T-helper 1 cell (primary cell): ENCODE measurements at places on chromosomes 2 and 18.
A peak's percentile ranks its signal among the peaks of the same experiment; 100 is the strongest.

- no peak for DNase-seq
Observed at GRCh38 chr18:48803518-48803917, 147.2 kb downstream of the SMAD7 start.

GRCh38 chr2:104290566-104290891, 563.4 kb upstream of the POU3F3 start:
- no peak for DNase-seq

GRCh38 chr2:99279969-99280695, 20.9 kb downstream of the LYG1 start:
- DNase-seq, result no peak

- no peak for DNase-seq
Observed at GRCh38 chr2:156649596-156649995, 213.4 kb downstream of the GPD2 start.

- DNase-seq, result no peak
Observed at GRCh38 chr18:78742218-78742745, 237.3 kb upstream of the SALL3 start.

DNA sequence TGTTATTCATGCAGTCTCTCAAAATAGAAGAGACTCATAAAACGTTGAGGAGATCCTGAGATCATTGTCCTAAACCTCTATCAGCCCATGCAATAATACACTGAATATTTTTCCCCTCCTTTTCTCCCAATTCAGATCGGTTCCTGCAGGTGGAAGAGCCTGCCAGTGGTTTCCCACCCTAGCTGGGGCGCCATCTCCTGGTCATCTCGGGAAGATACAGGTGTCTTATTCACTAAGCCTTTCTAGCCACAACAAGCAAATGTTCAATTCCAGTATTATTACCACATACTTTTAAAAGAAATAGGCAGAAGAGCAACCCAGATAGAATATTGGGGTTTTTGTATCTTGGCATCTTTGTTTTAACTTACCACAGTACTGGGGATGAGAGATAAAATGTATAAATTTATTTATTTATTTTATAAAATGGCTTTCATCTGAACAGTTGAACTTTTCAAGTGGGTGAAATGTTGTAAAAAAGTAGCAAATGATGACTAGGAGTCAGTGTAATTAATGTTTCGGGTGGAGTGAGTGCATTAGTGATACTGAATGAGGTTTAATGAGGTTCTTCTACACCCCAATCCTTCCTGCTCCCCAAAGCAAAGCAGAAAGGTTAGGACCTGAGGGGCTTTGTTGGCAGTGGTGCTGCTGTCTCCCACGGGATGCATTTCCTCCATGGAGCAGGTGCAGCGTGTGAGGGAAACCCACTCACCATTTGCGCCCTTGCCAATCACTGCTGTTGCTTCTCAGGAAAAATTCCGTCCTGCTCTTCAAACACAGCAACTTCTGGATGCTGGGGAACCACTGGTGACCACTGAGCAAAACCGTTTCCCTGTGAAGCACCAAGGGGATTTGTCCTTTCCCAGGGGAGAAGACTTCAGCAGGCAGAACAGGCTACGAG, 147.1 kb upstream of the FHL2 start:
- DNase-seq, result peak; percentile 47
